ENCODE measurements at places on chromosomes 2 and 18.

DNA sequence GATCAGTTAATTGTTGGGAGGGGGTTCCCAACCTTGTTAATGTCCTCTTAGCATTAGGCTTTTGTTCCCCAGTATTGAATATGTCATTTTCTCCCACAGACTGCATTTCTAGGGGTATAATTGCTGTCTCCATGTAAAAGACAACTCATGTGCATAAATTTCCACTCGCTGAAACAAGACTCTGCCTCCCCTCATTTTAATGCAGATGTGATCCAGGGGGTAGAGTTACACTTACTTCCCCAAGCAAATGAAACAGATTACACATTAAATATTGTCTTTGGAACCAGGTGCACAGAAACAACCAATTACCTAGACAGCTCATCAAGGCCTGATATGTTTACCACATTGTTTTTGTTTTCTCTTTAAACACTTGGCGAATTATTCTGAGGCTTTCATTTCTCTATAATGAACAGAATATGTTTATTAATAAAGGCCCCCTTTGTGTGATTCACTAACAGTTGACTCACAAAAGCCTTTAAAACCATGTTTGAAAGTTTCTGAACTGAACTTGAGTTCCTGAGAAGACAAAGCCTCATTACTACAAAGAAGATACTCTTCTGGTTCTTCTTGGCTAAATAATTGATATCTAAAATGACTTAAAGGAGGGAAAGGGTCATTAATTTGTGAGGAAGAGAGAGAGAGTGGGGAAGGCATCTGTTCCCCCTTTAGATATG lies 15.0 kb upstream of the ACVR1 start:
- DNase-seq = no peak

DNA sequence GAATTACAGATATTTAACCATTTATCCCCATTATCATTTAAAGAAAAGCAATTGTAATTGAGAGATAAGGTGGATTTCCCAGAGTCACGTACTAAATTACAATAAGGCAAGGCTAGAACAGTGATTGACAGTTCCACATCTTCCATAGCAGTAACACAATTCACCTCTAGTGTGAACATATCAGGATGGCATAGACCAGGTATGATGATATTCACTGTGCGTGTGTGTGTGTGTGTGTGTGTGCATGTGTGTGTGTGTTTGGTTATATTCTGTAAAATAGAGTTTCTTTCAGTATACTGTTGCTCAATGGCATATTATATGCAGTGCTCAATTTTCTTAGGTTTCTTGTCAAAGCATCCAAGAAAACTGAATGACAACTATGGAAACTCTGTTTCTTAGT lies 1.7 kb downstream of the SCN2A start:
- no peak for DNase-seq

GRCh38 chr2:168171059-168171762 lies 76.2 kb downstream of the STK39 start:
- DNase-seq = no peak

DNA sequence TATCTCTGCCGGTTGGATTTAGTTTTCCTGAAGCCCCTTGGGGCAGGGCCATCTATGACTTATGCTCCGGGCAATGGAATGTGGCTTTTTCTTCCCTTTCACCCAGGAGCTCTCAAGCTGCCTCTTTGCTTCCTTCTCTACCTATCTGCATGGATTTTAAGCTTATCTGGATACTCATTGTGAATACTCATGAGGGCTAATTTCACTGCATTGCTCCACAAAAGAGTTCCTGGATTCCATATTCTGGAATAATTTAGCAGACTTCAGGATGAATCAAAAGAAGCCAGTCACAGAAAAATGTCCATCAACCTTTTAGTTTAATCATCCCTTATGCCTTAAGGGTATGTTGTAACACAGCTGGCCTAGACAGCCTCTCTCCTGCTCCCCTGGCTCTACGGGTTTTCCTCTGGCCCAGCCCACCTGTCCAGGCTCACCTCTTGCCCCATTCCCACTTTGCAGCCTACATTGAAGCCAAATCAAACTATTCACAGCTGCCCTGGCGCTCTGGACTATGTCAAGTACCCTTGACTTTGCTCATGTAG lies 122.8 kb upstream of the RMDN2 start:
- DNase-seq = no peak

GRCh38 chr2:30349691-30350090 lies 97.4 kb upstream of the LCLAT1 start:
- DNase-seq = peak; percentile 63

DNA sequence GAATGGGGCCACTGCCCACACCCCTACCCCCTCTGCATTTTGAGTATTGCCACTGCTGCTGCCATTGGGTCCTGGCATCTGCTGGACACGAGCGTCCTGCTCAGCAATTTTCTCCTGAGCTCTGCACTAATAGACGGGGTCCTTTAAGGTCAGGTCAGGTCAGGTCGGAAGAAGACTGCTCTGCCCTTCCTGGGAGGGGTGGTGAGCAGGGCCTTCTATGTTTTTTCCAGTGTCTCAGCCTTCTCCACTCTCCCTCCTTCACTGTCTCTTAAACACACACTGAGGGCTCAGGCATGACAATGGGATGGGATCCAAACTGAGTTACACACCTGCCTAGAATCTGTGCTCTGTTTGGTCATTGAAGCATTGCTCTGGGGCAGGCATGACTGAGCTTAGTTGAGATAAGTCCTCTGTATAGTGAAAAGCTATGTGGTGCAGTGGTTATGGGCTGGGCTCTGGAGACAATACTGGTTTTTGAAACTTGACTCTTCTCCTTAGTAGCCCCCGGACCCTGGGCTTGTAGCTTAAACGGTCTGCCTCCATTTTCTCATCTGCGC lies 10.6 kb downstream of the MYO1B start:
- DNase-seq = no peak

GRCh38 chr2:224764565-224765236 lies 48.5 kb upstream of the CCDC195 start:
- DNase-seq = no peak

- DNase-seq = no peak
These were observed 158.4 kb downstream of the ATP9B start for GRCh38 chr18:79227621-79228020.

DNA sequence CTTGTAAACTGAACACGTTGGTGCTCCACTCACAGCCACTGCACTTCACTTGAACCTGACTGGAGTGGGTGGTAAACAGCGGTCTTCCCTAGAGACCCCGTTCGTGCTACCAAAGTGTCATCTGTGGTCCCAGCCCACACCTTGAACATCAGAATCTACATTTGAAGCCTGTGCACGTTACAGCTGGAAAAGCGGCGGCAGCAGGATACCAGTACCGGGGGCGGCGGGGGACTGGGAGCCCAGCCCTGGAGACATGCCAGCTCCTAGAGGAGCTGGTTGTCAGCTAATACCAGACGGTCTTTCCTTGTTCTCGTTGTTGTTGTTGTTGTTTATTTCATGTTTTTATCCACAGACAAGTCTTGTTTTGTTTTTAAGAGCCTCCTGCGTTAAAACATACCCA lies 156.7 kb downstream of the WDSUB1 start:
- no peak for DNase-seq

DNA sequence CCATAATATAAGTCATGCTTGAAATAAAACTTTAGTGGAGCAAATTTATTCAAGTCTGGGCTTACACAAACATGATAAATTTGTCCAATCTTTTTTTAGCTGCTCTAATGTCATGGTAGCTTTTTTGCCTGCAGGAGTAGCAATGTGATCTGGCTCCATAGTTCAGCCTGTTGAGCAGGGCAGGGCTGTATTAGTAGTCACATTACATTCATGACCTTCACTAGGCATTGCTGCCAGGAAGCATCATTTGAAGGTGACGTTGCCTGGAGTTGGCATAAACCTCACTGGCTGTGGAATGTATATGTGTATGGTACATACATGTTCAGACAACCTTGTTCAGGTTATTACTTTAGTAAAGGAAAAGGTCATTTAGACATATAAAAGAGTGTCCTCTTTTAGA lies 76.6 kb downstream of the CCDC85A start:
- no peak for DNase-seq

DNA sequence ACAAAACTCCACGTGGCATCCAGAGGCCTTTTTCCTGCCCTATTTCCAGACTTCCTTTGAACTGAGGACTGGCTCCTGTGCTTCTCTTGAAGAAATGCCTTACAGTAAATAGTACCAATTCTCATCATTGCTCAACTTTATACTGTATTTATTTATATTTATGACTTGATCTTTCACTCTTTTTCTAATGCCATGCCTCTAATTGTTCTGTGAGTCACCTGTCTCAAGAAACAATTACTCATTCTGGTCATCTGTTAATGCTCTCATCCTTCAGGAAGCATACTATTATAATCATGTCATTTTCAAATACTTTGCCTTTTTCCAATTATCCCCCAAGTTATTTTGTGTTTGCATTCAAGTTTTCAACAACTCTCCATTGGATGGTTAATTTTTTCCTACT lies 85.9 kb downstream of the DCDC2C start:
- no peak for DNase-seq

DNA sequence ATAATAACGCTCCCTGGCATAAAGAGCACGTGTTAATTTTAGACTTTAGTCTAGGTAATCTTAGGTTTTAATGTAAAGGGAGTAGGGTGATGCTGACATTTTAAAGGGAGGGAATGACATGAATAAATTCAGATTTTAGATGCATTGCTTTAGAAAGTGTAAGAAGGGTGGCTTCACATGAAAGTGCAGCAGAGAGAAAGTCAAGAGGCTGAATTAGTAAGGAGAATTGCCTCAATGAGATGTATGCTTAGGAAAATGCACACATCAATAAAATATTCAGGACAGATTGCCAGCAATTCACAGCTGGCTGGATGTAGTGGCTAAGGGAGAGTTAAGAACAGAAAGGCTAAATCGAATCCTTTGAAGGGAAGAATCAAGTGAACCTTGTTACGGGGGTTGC lies 165.5 kb upstream of the CDH19 start:
- no peak for DNase-seq

DNA sequence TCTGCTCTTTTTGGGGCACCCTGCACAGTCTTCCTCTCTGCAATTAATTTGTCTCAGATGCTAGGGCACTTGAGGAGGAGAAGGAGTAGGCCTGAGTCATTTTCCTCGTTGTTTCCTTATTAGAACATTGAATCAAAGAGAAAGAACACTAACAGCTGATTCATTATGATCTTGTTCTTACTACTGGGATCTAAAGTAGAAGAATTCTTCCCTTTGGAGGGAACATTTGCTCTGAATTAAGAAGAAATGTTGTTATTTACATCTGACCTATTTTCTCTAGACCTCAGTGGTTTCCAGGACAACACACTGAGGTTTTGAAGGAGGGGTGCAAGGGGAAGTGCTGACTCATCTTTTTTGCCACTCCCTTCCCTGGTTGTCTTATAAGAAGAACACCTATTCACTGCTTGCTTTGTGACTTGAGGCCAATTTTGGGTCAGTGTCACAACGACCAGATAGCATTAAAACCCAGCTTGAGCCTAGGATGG lies 24.3 kb upstream of the STAT1 start:
- DNase-seq = peak; percentile 74

- no peak for DNase-seq
These were observed 413.8 kb upstream of the SLC14A2 start for GRCh38 chr18:45201489-45201888.

- DNase-seq = no peak
These were observed 64.7 kb upstream of the MAPRE2 start for GRCh38 chr18:34976534-34976898.

DNA sequence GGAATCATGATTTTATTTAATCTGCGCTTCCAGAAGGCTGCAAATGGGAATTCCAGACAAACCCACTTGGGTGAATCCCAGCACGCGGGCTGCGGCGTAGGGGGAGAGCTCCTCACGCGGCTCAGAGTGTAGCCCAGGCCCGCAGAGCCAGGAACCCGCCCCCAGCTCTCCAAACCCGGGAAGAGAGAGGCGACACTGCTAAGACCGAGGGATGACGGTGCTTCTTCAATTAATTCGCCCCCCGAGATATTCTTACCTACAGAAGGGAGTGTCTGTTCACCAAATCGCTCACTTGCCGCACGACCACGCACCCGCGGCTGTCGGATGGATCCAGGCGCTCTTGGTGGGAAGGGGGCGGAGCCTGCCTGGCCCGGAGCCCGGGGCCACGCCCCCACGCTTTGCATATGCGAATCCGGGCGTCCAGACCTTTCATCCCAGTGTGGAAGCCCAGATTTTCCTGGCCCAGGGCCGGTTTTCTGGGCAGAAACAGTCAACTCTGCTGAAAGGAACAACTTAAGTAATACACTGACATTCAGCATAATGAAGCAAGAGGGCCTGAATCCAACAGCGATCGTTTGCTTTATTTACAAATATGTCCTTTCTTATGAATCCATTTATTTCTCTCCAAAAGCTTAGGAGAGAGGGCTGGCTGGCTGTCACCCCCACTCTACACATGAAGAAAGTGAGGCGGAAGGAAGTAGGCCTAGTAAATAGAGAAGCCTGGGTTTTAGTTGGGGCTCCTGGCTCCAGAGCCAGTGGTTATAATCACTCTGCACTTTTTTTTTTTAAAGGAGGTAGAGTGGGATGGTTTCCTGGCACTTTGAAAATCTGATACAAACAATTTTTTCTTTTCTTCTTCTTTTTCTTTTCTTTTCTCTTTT lies at the start of gene SLC19A3:
Gene SLC19A3, minus strand, starts transcription at position 342 of the 881 bp plus-strand sequence. CDS start 15,710 bp downstream, outside the sequence.
- DNase-seq = peak; percentile 32

- no peak for DNase-seq
These were observed 987.2 kb upstream of the CELF4 start for GRCh38 chr18:38552732-38553321.

DNA sequence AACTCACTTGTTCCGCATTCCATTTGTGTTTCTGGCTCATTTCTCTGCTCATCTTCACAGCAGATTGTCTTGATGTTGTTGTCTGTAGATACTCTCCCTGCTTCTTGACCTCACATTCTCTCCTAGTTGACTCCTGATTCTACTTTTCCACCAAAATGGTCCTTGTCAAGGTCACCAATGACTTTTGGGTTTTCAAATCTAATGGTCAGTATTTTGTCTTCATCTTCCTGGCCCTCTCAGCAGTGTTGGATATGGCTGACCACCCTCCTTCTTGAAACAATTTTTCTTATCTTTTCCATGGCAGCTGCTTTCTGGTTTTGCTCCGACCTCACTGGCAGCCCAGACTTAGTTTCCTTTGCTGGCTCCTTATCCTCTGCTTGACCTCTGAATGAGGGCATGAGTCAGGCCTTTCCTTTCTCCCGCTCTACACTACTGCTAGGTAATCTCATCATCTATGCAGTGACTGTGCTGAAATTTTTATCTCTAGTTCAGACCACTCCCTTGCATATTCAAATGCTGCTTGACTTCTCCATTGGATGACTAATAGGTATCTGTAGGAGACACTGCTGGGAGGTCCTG lies 386.6 kb upstream of the SPRED2 start:
- no peak for DNase-seq

- no peak for DNase-seq
These were observed 188.7 kb upstream of the COL3A1 start for GRCh38 chr2:188785490-188785889.

- no peak for DNase-seq
These were observed 56.4 kb upstream of the SEC11C start for GRCh38 chr18:59083136-59083818.

DNA sequence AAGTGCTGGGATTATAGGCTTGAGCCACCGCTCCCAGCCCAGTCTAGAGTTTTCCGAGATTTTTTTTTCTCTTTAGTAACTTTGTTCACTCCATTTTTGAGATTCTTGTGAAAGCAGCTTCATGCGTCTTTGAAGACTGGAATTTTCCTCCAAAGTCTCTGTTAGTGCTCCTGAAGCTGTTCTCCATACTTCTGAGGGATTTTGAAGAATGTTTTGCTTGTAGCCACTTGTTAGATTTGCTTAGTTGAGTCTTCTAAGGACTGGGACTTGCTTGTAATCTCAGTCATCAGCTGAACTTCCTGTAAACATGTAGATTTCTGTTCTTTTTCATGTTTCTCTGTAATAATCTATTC lies 234.3 kb downstream of the MYCN start:
- DNase-seq = no peak

- DNase-seq = no peak
These were observed 6.8 kb upstream of the GAL3ST2 start for GRCh38 chr2:241769819-241770184.

- no peak for DNase-seq
These were observed 90.4 kb downstream of the SCN3A start for GRCh38 chr2:165113414-165113813.

Measured in AG09309 (cell line).